ENCODE measurements at places on chromosomes 11 and 22. TPM values are rescaled to one million over a fixed set of nuclear protein-coding genes. Genes with fewer than 3 reads are reported as not detected.

GRCh38 chr11:32229576-32230240 lies 138.8 kb downstream of the RCN1 start:
- DNase-seq = no peak

GRCh38 chr22:38191055-38191454 lies 9.4 kb upstream of the PLA2G6 start:
- no peak for DNase-seq

DNA sequence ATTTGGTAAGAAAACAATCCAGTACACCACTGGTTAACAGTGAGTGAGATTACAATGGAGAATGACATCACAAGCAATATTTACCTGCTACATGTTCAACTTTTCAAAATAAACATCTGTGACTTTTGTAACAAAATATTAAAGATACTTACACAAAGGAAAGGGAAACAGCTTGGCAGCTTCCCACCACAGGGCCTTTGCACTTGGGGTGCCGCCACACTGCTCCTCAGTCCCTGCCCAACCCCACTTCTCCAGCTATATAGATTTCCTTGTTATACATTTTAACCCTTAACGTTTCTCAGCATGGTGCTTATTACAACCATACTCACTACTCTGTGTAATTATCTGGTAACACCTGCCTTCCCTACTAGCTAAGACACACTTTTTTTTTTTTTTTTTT lies 10.9 kb downstream of the KMT5B start:
- no peak for DNase-seq

Gene TRIM44
- total RNA-seq = 16.3 TPM

DNA sequence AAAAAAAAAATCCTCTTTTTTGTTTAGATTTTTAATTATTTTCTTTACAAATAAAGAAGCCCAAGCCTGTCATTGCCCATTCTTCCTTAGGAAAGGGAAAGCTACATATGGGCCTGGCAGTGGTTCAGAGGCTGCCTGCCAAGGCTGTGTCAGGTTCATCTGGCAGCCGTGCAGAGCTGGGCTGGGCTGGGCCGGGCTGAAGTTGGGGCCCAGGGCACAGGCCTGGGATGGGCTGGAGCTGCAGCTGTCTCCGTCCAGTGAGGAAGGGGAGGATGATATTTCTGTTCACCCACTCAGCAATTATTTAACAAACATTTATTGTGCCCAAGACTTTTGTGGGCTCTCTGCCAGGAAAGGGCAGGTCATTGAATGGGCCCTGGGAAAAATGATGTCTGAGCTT lies 4.6 kb downstream of the PRR5L start:
- DNase-seq = no peak

DNA sequence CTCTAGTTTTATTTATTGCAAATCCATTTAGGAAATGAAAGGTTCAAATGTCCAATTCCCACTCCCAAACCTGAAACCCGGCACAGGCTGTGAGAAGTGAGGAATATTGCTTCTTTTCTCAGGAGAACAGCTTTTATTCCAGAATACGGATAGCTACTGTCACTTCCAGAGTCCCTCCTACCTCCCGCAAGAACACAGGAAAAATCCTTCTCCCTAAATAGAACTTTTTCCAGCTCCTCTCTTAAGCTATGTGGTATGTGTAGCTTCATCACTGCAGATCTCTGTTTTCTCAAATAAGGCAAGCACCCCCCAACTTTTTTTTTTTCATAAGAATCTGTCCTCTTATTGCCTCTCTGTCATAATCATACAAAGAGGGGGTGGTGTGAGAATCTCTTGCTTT lies 126.8 kb downstream of the LARGE1 start:
- no peak for DNase-seq

DNA sequence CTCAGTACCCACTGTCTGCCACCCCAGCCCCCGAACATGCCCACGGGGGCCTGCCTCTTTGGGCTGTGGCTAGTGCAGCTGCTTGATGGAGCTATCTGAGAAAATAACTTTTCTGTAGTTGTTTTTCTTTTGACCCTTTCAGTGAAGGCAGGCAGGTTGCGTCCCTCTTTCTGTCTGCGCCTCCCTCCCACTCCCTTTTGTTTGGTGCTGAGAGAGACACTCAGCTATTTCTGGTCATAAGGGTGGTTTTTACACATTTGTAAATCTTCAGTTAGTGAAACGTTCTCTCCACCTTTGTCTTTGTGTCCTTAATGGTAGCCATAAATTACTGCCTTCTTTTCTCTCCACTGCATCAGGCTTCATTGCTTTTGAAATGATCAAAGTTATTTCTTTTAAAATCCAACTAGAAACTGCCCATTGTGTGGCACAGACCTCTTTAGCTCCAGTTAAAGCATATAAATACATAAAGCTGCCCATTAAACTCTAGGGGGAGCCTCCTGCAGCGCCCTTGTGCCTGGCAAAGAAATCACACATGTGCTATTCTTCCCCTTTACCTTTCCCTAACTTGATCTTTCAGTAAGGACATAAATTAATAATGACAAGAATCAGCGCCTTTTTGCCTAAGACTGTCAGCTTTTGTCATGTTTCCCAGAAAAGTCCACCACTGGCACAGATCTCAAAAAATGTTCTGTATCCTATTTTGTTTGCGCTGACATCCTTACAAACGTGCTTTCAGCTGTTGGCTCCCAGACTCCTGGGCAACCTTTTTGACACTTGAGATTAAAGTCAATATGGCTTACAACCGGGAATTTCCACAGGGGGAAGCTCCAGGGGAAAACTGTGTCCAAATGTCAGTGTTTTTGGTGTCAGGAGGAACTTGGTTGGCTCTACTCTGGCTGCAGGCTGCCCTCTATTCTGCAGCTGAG lies 1.7 kb upstream of the SCUBE2 start:
- DNase-seq = peak; percentile 63

- DNase-seq = peak; percentile 66
Observed at GRCh38 chr11:76419896-76420295, 24.9 kb upstream of the EMSY start.

DNA sequence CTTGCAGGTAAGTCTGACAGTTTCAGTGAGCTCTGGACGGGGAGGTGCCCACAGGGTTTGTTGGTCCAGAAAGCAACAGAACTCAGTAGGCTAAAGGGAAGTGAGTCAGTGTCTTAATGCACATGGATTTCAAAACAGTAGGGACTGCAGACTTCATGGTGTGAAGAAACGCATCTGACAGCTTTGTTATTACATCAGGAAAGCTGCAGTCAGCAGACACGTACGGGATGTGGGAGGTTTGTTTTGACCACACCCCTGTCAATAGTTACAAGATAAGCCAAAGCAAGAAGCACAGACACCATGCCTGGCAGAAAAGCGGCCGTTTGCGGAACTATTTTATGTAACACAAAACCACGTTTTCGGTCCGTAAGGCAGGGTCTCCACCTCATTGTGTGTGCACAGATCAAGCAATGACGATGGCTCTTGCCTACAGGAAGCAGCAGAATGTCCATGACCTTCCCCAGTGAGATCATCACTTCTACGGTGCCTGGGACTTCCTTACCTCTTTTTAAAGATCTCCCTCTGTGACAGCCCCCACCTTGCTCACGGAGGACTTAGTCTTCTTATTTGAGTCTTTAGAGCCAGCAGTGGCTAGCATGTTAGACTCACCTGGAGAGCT lies 58.2 kb upstream of the FTH1 start:
- no peak for DNase-seq

DNA sequence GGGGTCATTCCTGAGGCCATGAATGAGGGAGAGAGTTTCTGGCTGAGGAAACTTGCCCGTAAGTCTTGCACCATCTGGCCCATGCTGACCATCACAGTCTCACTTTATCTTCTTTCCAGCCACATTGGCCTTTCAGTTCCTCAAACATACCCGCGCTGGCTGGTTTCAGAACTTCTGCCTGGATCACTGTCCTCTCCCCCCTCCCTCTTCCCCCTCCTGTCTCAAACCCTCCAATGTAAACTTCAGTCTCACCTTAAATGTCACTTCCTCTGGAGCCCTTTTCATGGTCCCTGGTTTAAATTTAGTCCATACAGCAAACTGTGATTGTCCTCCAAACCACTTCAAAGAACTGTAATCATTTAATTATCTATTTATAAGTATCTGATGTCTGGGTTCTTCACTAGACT lies 3.7 kb upstream of the TMEM109 start:
- no peak for DNase-seq

GRCh38 chr22:30667494-30668385 lies at the start of gene DUSP18:
TSS of gene DUSP18 (minus strand) at chr22:30667875. CDS start at chr22:30664003, 3,872 bp downstream.
- peak; percentile 96 for DNase-seq

DNA sequence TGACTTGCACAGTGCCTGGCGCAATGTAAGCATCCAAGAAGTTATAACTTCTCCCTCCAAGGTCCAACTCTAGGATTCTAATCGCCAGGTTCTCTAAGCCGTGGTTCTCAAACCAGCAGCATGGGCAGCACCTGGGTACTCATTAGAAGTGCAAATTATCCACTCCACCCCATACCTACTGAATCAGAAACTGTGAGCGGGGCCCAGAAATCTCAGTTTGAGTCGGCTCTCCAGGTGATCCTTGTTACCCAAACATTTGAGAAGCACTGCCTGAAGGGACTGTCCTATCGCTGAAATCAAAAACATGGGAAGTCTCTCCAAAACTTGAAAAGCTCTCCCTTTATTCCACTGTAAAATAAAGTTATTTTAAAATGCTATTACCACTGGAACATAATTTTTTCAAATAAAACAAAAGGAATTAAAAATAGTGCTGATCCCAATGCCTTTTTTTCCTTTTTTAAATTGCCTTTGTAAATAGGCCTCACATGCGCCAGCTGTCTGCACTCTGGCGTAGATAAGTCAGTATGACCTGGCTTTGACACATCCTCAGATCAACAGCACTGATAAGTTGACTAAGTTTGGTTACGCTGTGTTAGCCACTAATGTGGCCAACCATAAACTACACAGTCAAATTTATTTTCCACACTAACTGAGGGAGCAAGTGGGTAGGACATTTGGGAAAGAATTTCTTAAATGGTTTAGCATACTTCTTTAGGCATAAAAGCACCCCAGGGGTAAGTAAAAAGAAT lies 8.4 kb upstream of the CTR9 start:
- no peak for DNase-seq

Gene OR52N4
- not detected for total RNA-seq

Measured in Karpas-422 (cell line).